ENCODE measurements at places on chromosomes 11 and 22.

- DNase-seq = peak; percentile 44
These were observed 29.9 kb downstream of the ALG9 start for GRCh38 chr11:111841370-111842053.

DNA sequence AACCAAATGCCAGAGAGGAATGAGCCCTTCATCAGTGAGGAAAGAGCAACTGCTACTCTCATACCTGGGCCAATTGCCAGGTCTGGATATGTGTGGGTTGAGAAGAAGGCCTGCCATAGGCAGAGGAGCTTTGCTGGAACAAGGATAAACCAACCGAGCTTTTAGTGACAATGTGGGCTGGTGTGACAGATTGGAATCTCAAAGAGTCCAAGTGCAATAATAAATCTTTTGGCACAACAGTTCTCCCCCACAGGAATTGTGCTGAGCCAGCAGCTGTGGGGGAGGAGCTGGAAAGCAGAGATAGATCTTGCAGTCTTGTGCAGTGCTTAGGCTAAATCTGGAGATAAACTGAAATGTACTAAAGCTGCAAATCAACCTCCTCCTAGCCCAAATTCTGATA, 79.4 kb upstream of the ISX start:
- no peak for DNase-seq

GRCh38 chr11:115272925-115273324, 231.3 kb downstream of the CADM1 start:
- DNase-seq = no peak

- no peak for DNase-seq
These were observed 60.0 kb upstream of the NECTIN1 start for GRCh38 chr11:119788911-119789560.

DNA sequence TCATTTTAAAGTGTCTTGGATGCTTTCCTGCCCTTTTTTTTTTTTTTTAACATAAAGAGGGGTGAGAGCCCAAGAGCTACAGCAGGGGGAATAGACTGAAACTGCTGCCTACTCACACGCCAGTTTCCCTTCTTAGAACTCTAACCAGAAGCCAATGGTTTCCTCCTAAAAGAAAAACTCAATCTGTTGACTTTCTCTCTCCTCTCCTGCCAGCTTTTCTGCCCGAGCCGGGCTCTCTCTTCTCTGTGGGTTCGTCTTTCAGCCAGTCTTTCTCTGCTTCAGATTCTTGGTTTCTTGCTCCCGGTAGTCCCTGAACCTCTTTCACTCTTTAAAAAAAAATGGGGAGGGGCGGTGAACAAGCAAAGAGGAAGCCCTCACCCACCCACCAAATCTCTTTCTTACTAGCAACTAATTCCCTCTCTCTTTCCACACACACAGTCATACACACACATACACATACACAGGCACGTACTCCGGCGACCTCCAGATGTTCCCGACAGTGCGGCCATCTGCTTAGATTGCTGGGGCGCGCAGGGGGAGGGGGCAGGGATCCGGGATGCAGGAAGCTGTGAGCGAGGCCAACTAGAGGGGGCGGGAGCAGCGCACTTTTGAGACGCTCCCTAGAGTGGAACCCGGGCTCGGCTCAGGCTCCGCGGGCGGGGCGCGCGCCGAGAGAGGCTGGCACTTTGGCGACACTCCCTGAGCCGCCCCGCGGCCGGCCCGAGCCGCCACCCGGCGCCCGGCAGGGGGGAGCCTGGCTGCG, 444 bp upstream of the TSKU start:
- DNase-seq = peak; percentile 57

GRCh38 chr11:103637295-103637694, 399.1 kb upstream of the DDI1 start:
- DNase-seq = no peak

GRCh38 chr22:49999063-49999945, 13.3 kb downstream of the IL17REL start:
- DNase-seq = no peak

DNA sequence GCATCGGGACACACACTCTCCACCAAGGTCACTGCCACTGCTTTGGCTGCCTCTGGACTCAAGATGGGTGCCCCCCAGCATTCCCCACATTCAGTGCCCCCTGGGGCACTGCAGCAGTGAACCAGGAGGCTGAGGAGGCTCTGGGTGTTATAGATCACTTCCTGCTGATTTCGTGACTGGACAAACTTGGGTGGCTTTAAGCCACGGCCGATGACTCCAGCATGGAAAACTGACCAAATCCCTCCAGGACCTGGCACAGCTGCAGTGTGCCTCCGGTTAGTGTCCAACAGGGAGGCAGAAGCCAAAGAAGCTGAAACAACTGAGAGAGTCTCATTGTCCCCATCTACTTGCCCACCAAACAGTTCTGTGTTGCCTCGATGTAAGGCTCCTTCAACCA, 1.2 kb upstream of the GANAB start:
- DNase-seq = no peak

- DNase-seq = no peak
These were observed 262.6 kb upstream of the SORL1-AS1 start for GRCh38 chr11:121715405-121715804.

GRCh38 chr11:116199182-116199581, 573.6 kb downstream of the BUD13 start:
- DNase-seq = no peak

GRCh38 chr11:129423426-129423825, 47.8 kb downstream of the BARX2 start:
- no peak for DNase-seq

GRCh38 chr11:111602865-111603610, 789 bp downstream of the SIK2 start:
- no peak for DNase-seq

GRCh38 chr11:123247496-123247799, 52.4 kb upstream of the CLMP start:
- no peak for DNase-seq

DNA sequence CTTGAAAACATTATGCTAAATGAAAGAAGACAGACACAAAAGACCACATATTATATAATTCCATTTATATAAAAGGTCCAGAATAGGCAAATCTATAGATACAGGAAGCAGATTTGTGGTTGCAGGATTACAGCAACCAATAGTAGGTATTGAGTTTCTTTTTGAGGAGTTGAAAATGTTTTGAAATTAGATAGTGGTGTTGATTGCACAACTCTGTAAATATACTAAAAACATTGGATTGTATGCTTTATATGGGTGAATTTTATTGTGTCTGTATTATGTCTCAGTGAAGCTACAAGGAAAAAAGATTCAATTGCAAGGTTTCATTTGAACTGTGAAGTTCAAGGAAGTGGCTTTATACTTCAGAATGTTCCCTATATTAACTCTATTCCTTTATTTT, 3.0 kb upstream of the RRAS2 start:
- DNase-seq = no peak

- DNase-seq = no peak
These were observed 75.2 kb downstream of the PTPRJ start for GRCh38 chr11:48055292-48056132.

DNA sequence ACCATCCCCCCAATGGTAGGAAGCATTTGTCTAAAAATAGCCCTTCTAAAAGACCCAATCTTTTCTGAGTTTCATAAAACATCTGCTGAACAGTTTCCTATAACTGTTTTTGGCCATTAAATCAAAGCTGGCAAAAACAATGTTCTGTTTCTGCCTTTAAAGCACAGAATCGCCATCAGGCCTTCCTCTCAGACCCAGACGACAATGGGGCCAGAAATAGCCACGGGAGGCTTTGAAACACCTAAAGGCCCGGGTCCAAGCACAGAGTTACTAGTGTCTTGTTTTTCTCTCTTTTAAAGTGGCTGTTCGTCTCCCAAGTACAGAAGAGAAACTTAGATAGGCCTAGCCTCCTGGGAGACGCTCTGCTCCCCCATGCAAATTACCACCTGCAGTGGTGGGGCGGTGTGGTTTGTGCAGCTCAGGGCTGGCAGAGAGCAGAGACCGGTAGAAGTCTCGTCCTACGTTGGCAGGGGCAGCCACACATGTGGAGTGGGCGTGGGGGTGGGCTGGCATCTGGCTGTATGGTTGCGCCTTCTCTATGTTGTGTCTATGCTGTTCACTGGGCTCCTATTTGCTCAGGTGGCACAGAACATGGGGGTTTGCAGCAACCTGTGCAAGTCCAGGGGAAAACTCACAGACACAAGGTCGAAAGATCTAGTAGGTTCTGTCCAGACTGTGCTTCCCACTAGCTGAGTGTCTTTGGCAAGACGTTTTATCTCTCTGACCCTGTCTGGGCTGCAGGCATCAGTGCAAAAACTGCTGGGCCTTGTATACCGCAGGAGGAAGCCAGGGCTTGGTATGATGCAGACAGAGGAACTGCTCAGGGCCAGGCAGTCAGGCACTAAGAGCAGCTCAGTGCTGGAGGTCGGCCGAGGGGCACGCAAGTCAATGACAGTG, 23.6 kb upstream of the ETS1 start:
- DNase-seq = peak; percentile 65

DNA sequence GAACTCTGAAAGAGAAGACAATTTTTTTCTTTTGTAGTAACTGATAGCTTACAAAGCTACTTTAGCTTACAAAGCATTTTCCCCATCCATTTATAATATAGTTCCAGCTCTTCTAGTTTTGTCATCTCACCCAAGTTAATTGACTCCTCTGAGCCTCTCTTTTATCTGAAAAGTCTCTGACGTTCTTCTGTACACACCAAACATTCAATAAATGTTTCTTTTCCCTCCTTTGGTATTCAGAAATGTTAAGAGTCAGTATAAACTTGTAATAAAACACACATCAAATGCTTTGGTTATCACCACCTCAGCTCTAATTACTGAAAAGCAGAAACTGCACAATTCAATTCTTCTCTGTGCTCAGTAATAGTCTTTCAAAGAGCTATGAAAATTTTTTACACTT, 5.9 kb downstream of the CCDC90B start:
- no peak for DNase-seq

DNA sequence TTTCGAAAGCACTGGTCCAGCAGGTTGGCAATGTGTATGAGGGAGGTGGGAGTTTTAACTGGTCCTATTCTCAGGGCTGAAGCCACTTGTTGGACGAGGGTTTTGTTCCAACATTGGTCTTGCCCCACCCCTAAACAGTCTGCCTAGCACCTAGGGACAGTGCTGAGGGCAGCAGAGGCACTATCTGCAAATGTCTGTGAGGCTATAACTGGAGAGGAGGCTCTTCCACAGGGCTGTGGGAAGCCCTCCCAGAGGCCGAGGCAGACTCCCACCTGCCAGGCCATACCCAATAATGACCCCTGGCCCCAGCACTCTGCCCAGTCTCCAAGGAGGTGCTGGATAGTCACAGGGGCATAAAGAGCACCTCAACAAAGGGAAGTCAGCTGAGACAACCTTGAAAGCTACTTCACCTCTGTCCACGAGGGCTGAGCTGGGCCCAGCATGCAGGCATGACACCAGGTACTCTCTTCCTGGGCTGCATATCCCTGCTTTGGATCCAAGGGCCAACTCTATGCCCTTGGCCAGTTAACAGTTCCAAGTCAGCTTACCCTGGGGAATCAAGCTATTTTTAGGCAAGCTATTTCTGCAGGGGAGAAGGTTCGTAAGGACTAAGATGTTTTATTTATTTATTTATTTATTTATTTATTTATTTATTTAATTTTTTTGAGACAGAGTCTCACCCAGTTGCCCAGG, 40.2 kb upstream of the SLC25A1 start:
- no peak for DNase-seq

DNA sequence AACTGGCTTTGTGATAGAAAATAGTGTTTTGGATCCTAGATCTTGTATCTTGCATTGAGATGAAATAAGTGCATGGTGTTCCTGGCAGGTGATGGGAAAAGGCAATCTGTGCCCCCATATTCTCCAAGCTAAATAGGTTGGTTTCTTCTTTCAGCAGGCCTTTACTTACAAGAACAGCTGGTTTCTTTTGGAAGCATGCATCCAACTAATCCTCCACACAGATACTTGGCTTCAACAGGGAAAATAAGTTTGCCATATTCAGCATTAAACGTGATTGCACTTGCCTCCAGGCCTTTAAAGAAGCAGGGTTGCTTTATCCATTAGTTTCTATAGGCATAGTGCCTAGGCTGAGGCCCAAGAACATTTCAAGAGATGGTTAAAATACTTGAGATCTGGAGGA, 59.9 kb downstream of the APIP start:
- no peak for DNase-seq

All from GM19239 (cell line).